H1 (cell line): ENCODE measurements at places on chromosomes 2 and 18. TPM values are rescaled to one million over a fixed set of nuclear protein-coding genes. Genes with fewer than 3 reads are reported as not detected.

GRCh38 chr2:157820193-157820592, 55.9 kb downstream of the ACVR1 start:
- no peak for DNase-seq

The CAPG gene
- polyA plus RNA-seq = 89.0 and 114 TPM in 2 replicates

DNA sequence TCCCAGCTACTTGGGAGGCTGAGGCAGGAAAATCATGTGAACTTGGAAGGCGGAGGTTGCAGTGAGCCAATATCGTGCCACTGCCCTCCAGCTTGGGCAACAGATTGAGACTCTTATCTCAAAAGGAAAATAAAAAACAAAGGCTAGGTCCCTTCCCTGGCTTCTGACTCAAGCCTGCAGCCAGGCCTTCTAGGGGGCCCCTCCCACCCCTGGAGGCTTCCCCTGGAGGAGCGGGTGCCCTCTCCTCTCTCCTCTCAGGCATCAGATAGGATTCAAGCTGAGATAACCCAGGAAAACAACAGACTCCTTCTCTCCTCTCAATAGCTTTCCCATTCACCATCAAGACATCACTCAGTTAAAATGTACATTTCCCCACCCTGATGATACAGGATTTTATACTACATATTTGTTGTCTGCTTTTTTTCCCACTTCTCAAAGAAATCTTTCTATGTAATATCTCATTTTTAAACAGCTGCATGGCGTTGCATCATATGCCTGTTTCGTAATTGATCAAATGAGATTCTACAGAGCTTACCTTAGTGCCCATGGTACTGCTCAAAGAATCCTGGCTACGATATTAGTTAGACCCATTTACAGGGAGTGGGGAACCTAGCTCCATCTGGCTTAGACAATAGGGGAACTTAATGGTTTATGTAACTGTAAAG, 20.6 kb upstream of the C2orf72 start:
- DNase-seq = no peak

DNA sequence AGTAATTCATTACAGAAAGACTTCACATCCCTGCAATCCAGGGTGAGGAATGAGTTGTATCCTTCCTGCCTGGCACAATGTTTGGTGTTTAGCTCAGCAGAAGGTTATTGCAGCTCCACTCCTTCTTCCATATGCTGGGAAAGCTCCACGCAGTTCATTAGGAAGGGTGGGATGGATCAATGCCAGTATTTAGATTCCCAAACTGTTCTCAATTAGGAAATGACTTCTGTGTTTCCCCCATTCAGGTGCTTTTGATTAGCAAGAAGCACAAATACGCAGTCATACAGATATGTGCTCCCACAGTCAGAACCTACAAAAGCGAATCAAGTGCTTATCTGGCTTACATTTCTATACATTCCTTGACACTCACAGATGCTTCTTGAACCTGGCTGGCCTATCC, 340.6 kb downstream of the NYAP2 start:
- no peak for DNase-seq

The FHL2 gene
- polyA plus RNA-seq = 51.0 and 64.3 TPM in 2 replicates

DNA sequence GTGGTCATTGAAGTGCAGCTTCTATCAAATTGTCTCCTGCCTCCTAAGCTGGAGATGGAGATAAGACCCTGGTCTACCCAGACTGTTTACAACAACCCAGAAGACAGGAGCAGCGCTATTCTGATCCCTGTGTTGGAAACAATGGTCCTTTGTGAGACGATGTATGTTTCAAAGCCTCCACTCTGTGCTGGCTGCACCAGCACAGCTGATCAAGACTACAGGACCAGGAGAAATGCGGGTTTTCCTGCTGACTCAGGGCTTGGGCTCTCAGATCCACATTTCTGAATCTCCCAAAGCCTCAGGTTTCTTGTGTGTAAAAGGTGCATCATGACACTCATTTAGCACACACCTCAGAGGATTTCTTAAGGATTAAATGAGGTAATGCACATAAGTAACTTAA, 92.0 kb downstream of the POU3F3 start:
- no peak for DNase-seq

The TGFA gene
- 1.8 and 2.1 TPM in 2 replicates for polyA plus RNA-seq

- no peak for DNase-seq
Observed at GRCh38 chr18:27656905-27657304, 471.8 kb upstream of the CHST9 start.
